Activated CD4-positive, alpha-beta T cell treated with anti-CD3 and anti-CD28 coated beads, Interleukin-2, amount 10 ng/mL, durations not matched to agents 7 days and 5 days (primary cell): ENCODE measurements at places on chromosomes 16 and 17. TPM values are rescaled to one million over a fixed set of nuclear protein-coding genes. Genes with fewer than 3 reads are reported as not detected.

DNA sequence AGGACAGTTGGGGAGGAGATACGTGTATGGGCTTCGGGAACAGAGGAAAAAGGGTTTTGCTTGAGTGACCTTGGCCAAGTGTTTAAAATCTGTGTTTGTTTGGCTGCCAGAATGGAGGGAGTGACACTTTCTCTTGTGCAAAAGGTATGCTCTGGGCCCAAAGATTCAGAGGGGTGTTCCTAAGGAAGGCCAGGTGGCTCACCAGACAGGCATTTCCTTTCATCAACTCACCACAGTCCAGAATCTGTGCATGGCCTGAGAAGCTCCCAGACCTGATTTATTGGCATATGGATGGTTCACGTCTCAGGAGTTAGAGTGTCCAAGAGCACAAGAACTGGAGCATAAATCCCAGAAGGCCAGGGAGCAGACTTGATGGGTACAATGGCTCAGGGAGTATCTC is 53.4 kb upstream of the NLK start:
- no peak for DNase-seq

- no peak for DNase-seq
Observed at GRCh38 chr17:63390090-63390489, 56.0 kb downstream of the CYB561 start.

DNA sequence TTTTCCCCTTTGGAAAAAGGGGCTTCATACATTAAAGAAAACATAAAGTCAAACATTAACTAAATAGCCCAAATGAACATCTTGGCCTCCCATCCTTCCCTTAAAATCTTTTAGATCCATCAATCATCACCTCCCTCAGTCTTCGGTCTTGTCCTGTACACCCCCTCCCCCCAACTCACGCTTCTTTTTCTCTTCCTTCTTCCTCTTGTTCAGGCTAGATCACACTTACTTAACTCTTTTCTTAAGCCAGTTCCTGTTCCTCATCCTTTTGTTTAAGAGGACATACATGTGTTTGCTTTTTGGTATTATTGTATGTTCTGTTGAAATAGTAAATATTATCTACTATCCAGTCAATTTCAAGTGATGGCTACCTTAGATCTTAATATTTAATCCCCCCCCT is 5.5 kb downstream of the MFSD6L start:
- DNase-seq: no peak

FAM20A gene
- total RNA-seq: not detected

GRCh38 chr17:44751331-44751730 is 7.5 kb upstream of the ADAM11 start:
- no peak for DNase-seq

DNA sequence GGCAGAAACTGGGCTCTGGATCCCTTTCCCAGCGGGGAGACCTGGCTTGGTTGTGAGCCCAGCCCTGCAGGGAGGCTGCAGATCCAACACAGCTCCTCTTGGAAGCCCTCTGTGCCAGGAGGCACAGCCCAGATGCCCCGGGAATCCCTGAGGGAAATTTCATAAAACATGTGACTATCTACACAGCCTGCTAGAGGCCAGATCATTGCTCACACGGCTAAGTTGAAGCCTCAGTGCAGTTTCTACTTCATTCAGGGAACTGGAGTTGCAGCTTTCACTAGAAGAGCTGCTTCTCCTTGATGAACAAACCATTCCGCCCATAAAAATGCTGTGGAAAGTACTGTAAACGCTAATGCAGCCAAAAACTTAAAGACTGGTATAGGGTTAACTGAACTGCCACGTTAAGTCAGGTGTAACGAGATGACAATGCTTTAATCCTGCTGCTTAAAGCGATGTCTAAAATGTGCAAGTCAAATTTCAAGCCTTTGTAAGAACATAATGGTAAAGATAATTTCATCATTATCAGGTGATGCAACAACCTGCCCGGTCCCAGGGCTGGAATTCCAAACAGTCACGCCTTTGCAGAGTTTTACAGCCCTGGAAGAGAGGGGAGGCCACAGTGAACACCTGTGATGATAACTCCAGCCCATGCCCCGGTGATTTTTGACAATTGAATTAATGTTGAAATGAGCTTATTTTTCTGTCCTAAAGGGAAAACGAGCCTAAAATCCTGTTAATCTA is 172.5 kb downstream of the ZFHX3 start:
- DNase-seq: no peak

DNA sequence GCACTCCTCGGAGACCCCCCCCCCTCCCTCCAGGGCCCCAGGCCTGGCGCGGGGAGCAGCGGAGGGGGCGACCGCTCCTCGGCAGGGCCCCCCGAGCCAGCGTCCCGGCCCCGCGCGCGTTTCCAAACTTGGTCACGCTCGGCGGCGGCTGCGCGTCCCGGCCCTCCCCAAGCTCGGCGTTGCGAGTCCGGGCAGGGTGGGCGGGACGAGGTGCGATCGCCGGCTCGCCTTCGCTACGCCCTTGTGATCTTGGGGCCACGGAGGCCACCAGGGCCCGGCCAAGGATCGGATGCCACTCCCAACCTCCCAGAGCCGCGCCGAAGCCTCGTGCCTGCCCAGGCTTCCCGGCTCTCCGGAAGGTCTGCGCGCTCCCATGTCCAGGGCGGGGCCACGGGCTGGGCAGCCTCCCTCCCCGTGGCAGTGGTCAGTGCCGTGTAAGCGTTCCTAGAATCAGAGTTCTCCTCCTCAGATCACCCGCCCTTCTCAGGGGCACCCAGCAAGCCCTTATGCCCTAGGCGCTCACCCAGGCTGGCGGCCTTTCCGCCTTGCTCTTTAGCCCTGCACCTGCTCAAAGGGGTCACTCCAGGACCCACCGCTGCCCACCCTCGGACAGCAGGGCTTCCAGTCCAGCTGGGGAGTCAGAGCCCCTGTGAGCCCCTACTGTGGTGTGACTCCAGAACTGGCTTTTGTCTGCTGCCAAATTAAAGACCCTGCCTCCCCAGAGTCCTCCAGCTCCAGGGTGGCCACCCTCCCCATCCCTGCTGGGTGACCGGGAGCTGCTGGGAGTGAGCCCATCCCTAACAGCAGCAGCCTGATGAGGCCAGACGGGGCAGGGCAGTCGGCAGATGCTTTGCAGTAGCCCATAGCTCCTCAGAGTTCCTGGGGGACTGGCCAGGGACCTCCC is 12.2 kb upstream of the MRPS23 start:
- DNase-seq: no peak

KRTAP2-2 gene
- not detected for total RNA-seq

PROCA1 gene
- total RNA-seq: 5.7 TPM

KRTAP4-1 gene
- not detected for total RNA-seq

GRCh38 chr17:42781639-42782165 is 1.3 kb downstream of the WNK4 start:
- DNase-seq: no peak

CES4A gene
- 30.5 TPM for total RNA-seq

DNA sequence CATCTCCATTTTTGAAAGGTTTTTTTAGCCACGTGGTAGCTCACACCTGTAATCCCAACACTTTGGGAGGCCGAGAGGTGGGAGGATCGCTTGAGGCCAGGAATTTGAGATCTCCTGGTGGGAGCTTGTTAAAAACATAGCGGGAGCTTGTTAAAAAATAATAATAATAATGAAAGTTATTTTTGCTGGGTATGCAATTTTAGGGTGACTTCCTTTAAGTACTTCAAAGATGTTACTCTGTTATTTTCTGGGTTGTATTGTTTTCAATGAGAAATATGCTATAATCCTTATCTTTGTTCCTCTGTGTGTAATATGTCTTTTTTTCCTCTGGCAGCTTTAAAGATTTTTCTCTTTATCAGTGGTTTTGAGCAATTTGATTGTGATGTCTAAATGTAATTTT is 48.1 kb downstream of the NLK start:
- DNase-seq: no peak

DNA sequence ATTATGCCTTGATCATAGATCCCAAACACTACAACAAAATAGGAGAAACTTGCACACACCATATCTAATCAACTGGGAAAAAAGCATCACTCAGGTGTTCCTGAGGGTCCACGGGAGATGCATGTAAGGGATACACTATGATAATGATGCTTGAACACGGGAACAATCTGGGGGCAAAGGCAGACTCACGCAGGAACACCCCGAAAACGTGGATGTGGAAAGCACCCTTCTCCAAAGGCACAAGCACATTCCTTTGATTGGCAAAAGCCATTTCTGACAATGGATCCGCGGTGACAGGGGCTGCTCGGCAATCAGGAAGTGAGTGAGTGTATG is 1.3 kb downstream of the ZNF652 start:
- no peak for DNase-seq

PARD6A gene
- 11.6 TPM for total RNA-seq

DNA sequence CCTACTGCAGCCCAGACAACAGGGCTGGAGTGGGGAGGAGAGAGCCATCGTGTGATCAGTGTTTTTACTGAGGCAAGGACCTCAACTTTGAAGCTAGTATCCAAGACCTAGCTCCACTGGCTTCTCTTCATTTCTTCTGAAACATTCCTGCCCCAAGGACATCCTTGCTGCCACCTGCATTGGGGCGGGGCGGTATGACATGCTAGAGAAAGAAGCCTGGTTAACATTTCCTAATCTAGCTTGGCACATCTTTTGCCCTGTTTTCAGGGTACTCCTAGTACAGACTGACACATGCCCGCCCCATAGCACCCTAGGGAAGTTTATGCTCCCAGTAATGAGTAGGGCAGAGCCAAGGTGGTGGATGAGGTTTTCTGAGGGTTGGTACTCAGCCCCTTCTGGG is 17.8 kb upstream of the ANKRD40CL start:
- no peak for DNase-seq

DNA sequence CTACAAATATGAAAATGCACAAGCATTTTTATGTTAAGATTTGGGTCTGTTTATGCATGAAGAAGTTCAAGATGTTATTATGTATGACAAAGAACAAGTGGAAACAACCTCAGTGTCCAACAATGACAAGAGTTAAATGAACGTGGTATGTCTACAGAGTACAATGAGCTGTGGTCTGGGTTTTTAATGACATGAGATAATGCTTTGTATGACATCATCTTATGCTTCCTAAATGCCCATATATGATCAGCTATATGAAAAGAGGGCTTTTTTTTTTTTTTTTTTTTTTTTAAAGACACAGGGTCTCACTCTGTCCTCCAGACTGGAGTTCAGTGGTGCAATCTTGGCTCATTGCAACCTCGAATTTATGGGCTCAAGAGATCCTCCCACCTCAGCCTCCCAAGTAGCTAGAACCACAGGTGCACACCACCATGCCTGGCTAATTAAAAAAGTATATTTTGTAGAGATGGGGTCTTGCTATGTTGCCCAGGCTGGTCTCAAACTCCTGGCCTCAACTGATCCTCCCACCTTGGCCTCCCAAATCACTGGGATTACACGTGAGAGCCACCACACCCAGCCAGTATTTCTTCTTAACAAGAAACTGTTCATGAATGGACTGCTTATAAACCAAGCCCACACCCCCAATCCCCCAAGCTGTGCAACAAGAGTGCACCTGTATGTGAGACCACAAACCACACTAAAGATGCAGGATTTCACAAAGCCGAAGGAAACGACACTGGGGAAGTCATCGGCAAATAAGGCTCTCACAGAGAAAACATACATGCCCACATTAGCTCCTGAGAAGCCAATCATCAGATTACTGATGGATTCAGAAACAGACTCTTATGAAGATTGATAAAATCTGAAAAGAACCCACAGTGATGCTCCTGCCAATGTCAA is 114.5 kb downstream of the CPPED1 start:
- peak; percentile 54 for DNase-seq

GRCh38 chr17:47703191-47703591 is 9.2 kb downstream of the TBKBP1 start:
- peak; percentile 52 for DNase-seq

PSMD11 gene
- total RNA-seq: 90.7 TPM

BCL6B gene
- 0.40 TPM for total RNA-seq

SLFN14 gene
- total RNA-seq: not detected

DNA sequence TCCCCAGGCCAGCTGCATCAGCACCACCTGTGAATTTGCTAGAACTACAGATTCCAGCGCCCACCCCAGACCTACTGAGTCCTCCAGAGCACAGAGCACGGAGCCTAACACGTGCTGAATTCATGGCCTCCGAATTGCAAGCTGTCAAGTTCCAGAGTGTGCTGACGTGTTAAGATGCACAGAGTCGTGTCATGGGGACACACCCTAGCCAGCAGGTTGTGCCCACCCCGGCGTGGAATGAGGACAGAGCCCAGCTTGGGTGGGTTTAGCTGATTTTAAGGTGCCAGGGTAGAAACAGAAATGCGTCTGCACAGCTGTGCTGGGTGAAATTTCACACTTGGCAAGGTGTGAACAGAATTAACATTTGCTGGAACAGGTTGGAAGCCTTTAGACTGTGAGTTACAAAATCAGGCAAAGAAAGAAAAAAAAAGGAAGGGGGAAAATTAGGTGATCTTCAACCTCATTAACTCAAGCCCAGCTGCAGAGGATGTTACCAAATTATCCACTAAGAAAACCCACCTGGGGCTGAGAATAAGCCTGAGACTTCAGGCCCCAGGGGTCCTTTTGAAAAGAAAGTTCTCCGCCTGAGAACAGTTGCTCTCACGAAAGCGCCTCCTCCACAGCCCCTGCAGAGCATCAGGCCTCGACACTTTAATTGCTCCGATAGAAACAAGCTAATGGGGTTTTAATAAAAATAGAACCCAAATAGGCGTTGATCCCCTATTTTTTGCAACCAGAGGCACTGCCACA is 27.1 kb downstream of the GINS3 start:
- DNase-seq: no peak

QPRT gene
- total RNA-seq: 3.9 TPM

- DNase-seq: no peak
Observed at GRCh38 chr16:67027046-67027445, 1.9 kb upstream of the CBFB start.

DNA sequence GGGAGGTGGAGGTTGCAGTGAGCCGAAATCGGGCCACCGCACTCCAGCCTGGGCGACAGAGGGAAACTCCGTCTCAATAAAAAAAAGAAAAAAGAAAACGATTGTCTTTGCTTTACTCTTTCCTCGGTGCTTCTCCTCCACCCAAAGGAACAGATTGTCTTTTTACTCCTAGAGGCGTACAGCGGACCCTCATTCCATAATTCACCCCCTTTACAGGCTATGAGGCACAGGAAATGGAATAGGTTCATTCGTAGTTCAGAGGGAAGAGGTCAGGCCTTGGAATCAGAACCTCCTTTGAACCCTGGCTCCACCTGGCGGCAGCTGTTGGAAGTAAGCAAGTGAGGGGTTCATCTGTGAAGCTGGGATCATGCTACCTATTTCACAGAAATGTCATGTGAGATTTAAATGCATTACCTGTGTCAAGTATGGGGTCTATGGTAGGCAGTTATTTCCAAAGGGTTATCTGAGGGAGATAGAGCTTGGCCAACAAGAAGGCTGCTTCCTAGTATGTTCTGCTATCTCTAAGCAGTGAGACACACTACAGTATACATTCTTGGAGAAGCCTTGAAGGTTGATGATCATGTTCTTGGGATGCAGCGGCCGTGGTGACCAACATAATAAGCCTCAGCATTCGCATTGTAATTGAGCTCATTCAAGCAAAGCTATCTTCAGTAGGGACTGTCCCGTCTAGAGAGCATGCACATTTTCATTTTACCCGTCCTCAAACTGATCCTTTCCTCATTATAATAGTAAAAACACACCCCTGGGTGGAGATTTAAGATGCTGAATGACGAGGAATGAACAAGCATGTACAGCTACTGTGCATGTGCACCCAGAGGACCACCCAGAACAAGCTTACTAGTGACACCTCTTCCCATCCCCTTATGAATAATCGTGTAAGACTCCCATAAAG is 18.7 kb upstream of the ZNF689 start:
- peak; percentile 91 for DNase-seq
